ENCODE measurements at places on chromosomes 7 and 10. TPM values are rescaled to one million over a fixed set of nuclear protein-coding genes. Genes with fewer than 3 reads are reported as not detected.

The CPED1 gene
- total RNA-seq = 61.4 TPM

The CALHM3 gene
- not detected for total RNA-seq

The SUFU gene
- total RNA-seq = 25.5 TPM

DNA sequence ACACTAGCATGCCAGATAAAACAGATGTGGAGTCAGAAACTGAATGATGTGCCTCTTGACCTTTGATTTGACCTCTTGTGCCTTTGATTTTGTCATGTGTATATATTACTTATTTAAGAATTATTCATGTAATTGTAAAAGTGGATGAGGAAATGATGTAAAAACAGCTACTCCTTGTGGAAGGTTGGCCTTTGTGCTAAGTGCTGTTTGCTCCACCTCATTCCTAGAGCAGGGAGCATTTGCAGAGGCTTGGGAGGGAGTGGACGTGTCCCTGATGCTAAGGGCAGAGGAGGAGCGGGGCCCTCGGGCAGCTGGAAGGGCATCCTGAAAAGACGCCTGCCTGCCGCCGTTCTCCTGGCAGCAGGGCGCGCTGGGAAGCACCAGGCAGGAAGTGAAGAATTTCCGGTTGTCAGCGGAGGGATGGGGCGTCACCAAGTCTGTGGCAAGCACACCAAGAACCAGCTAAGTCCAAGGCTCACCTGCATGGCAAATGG is 197.6 kb upstream of the ZNF32 start:
- no peak for DNase-seq
